ENCODE measurements at places on chromosomes 4 and X.
A peak's percentile ranks its signal among the peaks of the same experiment; 100 is the strongest.

DNA sequence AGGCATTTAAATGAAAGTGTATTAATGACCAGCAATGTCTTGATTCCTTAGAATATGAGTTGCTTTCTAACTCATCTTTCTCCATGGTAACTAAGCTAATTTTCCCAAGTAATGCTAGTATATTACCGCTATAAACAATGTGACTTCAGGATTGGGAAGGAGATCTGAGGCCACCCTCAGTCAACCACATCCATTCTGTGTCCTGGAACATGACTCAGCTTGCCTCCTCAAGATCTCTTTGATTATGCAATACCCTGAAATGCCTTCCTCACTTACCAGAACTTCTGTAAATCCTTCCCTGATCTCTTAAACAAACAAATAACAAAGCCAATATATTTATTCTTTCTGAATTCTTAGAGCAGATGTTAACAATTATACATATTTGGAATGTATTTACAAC, 1495.5 kb downstream of the PCDH18 start:
- DNase-seq = peak; percentile 92

- no peak for DNase-seq
Measured at GRCh38 chrX:13476384-13476783, 93.0 kb upstream of the EGFL6 start.

DNA sequence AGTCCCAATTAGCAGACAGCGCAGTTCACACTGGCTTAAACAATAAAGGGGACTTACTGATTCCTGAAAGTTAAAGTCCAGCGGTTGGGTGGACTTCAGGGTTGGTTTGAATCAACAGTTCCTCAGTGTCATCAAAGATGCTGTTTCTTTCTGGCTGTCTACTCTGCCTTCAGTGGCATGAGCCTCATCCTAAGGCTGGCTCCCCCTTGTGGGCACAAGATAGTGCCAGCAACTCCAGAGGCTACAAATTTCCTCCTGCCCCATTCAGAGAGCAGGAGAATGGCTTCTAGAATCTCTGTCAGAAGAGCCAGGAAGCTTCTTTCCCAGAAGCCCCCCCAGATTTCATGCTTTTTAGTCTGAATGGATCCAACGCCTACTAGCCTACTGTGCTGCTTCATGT, 82.4 kb upstream of the MTM1 start:
- DNase-seq = peak; percentile 62

- DNase-seq = peak; percentile 46
Measured at GRCh38 chr4:77538574-77539157, 67.0 kb upstream of the CXCL13 start.

DNA sequence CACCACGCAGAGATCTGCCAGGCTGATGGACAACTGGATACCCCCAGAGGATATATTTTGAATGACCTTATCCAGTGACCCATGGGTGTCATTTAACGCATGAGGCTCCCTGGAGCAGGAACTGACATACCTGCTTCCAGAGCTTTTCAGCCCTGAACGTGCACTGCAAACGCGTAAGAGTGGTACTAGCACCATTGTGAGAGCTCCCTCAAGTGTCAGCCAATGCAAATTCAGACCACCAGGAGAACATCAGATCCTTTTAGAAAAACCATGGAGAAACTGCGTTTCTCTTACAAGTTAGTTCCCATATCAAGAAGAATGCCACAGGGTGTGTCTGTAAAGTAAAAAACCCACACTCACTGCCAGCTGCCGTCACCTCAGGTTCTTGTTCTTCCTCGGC, 7.3 kb downstream of the TREX2 start:
- peak; percentile 44 for DNase-seq

DNA sequence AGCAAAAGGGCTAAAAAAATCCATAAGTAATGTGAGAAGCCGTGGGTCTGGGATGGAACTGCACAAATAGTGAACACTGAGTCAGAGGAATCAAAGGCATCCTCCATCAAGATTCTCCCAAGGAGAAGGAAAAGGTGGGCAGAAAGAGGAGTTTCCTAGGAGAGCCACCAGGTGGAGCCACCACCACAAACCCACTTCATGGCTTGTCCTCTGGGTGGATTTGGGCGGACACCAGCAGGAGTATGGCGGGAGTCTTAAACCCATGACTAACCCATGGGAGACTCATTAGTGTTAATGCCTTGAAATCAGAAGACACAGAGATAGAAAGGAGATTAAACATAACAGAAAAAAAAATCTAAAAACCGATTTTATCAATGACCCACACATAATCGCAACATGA, 147.7 kb downstream of the SH3KBP1 start:
- peak; percentile 75 for DNase-seq

GRCh38 chrX:23938690-23939089, 30.9 kb downstream of the CXorf58 start:
- DNase-seq = no peak

DNA sequence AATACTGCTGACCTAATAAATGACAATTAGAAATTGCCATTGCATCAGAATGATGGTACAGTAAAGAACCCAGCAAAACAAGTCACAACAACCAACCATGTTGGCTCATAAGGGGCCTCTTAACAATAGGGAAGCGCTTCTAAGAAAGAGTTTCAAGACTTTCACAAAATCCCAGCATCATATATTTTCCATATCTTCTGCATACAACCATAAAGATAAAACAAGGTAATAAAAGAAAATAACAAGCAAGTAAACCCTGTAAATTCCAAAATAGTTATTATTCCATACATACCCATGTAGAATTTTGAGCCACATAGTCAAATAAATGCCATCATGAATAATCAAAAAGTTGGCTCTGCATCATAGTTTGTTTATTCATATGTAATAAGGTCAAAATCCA, 8.2 kb downstream of the SLC10A7 start:
- no peak for DNase-seq

DNA sequence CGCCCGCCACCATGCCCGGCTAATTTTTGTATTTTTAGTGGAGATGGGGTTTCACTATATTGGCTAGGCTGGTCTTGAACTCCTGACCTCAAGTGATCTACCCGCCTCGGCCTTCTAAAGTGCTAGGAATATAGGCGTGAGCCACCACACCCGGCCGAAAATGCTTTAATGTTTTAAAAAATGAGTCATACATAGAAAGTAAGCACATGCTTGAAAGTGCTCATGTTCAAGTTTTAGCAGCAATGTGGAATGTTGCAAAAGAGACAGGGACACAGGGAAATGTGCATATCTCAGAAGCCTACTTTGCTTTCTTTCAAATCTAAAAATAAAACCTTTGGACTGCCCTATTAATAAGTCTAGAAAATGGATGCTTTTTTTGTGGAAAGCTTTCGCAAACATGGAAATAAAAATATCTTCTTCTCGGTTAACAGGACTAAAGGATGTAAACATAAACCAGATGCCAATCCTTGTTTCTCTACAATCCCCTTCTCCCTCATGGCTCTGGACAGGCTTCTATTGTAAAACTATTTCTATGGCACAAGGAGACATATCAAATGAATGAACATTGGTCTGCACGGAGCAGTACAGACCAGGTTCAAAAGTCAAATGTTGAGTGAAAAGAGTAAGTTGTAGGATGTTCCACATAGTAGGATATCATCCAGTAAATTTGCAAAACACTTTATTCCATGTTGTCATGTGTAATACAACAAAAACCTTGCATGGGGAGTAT, 15.0 kb downstream of the MECP2 start:
- no peak for DNase-seq

- no peak for DNase-seq
Measured at GRCh38 chr4:6731318-6731675, 15.3 kb downstream of the BLOC1S4 start.

DNA sequence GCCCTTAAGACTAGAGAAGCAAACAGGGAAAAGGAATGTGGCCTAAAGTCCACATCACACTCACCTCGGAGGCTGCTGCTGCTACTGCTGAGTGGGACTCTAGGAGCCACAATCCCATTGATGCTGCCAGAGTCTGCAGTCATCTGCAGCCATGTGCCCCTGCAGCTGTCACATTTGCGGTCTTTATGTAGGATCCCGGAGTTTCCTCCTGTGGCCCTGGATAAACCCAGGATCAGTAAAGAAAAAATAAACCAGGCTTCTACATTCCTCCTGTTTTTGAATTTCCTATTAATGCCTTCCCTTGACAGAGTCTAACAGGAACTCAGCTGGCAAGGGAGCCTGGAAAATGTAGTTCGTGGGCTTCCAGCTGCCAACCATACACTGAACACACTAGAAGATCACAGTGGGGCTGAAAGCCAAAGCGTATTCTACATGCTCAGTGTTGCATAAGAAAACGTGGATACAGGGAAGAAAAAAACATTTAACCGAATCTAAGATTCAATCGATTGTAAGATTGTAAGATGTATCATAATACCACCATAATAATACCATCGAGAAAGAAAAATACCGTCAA, 10.3 kb upstream of the PHEX start:
- DNase-seq = no peak

GRCh38 chrX:96909291-96909690, 25.6 kb downstream of the RPA4 start:
- no peak for DNase-seq

DNA sequence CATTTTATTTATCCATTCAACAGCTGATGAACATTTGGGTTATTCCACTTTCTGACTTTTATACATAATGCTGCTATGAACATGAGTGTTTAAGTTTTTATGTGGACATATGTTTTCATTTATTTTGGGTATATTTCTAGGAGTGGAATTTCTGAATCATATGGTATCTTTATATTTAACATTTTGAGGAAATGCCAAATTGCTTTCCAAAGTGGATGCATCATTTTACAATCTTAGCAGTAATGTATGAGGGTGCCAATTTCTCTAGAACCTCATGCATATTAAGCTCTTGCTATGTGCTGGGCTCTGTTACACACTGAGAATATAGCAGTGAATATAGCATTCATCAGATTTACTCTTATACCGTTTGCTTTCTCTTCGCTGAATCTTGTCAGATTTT, 983.7 kb downstream of the STIM2 start:
- no peak for DNase-seq

GRCh38 chr4:17492058-17492741, 19.7 kb downstream of the QDPR start:
- no peak for DNase-seq

DNA sequence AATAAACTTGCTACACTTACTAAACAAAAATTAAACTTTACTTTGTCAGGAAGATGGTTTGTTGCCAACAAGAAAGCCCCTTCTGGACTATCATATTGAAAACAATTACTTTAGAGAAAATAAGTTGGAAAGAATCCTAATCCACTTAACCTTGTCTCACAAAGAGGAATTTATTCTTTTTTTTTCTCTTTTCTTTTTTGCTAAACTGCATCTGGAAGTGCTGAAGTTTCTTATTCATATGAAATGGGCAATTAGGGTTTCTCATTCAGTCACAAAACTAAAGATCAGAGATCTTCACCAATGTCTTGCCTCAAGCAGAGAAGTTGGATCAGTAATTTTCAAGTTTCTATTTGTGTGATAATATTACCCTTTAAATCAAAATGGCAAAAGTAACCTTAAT, 234.9 kb upstream of the AMOT start:
- no peak for DNase-seq

- DNase-seq = peak; percentile 66
Measured at GRCh38 chrX:139890991-139891700, 41.7 kb downstream of the ATP11C start.

GRCh38 chr4:152587127-152587526, 51.2 kb upstream of the FBXW7 start:
- DNase-seq = no peak

DNA sequence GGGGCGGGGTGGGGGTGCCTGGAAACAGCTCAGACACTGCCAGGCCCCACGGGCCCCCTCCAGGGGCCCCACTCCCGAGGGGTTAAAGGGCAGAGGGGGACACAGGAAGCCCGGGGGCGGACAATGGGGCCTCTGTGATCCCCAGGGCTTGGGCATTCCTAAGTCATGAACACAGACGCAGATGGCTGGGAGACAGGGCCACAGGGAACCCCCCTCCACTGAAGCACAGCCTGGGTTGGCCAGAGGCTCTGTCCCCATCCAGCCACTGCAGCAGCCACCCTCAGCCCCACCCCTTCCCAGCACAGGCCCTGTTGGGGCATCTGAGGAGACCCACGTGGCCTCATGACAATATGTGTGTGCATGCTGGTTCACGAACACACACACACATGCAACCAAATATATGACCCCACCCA, 3.9 kb downstream of the L1CAM start:
- no peak for DNase-seq

DNA sequence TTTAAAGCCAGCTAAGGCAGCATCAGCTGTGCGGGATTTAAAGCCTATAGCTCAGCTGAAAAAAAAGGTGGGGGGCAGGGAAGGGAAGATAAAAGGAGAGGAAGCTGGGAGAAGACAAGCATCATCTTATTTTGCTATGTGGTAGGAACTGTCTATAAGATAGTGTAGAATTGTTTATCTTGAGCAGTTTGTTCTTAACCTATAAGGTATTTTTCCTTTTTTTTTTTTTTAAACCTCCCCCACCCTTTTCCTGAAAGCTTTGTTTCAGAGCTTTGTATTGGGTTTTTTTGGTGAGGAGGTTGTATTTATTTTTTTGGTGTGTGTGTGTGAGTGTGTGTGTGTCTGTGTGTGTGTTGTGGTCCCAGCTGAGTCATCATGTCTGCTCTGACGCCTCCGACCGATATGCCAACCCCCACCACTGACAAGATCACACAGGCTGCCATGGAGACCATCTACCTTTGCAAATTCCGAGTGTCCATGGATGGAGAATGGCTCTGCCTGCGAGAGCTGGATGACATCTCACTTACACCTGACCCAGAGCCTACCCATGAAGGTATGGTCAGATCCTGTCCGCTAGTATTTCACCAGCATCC, 531 bp downstream of the RUFY3 start:
- DNase-seq = peak; percentile 71

- DNase-seq = peak; percentile 84
Measured at GRCh38 chr4:6942238-6942800, 32.7 kb downstream of the TBC1D14 start.

GRCh38 chrX:70029863-70030262, 19.9 kb downstream of the AWAT2 start:
- DNase-seq = no peak

- peak; percentile 92 for DNase-seq
Measured at GRCh38 chr4:189792924-189793618, 147.6 kb upstream of the FRG1 start.

DNA sequence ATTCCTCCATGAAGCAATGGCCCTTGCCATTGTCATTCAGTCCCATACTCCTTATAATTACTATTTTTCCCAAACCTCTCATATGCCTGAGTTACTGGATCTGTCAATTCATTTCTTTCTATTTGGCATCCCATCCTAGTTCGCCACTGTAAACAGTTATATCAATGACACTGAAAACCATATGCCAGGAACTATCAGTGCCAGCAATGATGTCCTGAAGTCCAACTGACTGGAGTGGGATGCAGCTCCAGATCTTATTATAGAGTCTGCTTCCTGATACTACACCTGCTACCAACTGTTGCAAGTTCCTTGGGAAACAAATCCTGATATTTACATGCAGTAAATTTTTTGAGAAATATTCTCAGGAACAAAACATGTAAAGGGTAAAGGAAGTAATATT, 27.0 kb upstream of the BANK1 start:
- DNase-seq = no peak

DNA sequence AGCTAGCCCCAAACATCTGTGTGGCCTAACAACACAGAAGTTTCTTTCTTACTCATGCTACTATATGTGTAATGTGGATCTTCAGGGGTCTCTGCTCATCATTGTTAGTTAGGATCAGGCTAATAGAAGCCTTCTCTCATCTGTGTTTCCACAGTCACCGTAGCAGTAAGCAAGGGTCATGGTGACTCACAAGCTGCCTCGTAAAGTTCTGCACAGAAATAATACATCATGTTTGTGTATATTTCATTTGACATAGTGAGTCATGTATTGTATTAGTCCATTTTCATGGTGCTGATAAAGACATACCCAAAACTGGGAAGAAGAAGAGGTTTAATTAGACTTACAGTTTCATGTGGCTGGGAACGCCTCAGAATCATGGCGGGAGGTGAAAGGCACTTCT, 38.7 kb downstream of the SLC4A4 start:
- no peak for DNase-seq

GRCh38 chr4:81440949-81441348, 30.8 kb downstream of the RASGEF1B start:
- DNase-seq = no peak

Measured in OCI-M1 (cell line).